ENCODE measurements at places on chromosomes 2 and 18. TPM values are rescaled to one million over a fixed set of nuclear protein-coding genes. Genes with fewer than 3 reads are reported as not detected.

Gene RNU2-63P
- total RNA-seq = 275 TPM

Gene YIPF4
- total RNA-seq = 11.5 TPM

Gene UGT1A8
- not detected for total RNA-seq

Gene DSC1
- total RNA-seq = not detected

Gene SPRED2
- total RNA-seq = 15.4 TPM

Gene FBXO48
- 0.37 TPM for total RNA-seq

Gene PSMD1
- 99.9 TPM for total RNA-seq

Gene FAM110C
- not detected for total RNA-seq

Gene IGFBP5
- 106 TPM for total RNA-seq

Gene KCNE4
- 1.6 TPM for total RNA-seq

Gene CNDP1
- not detected for total RNA-seq

Gene TGFA
- total RNA-seq = not detected

Gene ZNF521
- total RNA-seq = 41.1 TPM

Gene UGT1A4
- not detected for total RNA-seq

Gene SPATA3
- total RNA-seq = not detected

Gene TUBA4B
- not detected for total RNA-seq

Gene PDCL3
- 12.5 TPM for total RNA-seq

Gene SERPINB11
- total RNA-seq = not detected
